ENCODE measurements at places on chromosomes 7 and 10. TPM values are rescaled to one million over a fixed set of nuclear protein-coding genes. Genes with fewer than 3 reads are reported as not detected.
A peak's percentile ranks its signal among the peaks of the same experiment; 100 is the strongest.

DNA sequence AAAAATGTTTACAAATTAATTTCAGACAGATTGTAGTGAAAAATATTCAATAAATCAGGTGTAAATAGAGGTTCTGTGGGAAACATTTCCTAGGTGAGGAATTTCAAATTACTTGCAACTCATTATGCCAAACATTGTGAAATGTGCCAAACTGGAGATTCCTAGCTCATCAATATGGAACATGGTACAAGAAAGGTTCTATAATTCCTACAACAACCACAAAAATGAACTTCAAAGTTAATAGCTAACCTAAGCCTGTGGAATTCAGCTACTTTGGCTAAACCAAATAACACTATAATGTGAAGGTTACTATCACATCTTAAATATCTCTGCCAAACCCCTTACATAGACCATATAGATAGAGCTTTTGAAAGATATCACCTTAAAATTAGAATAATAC is 223.3 kb upstream of the HGF start:
- no peaks in the 10 kb centered on the region for H3K4me1 ChIP-seq
- no peaks in the 10 kb centered on the region for H3K27me3 ChIP-seq
- H3K4me3 ChIP-seq: no peak overlapping the region
- no peak overlapping the region for H3K27ac ChIP-seq

GRCh38 chr7:21828841-21829240 is 116.9 kb downstream of the CDCA7L start:
- H3K27me3 ChIP-seq: peaks cover 32% of the 10 kb centered on the region
- DNase-seq: no peak
- no peaks in the 10 kb centered on the region for H3K36me3 ChIP-seq
- no peak overlapping the region for H3K27ac ChIP-seq
- no peak overlapping the region for H3K4me3 ChIP-seq

GRCh38 chr10:113126229-113127201 is 176.5 kb downstream of the TCF7L2 start:
- H3K36me3 ChIP-seq: no peaks in the 10 kb centered on the region
- H3K27me3 ChIP-seq: peaks cover 9% of the 10 kb centered on the region
- H3K27ac ChIP-seq: no peak overlapping the region
- H3K4me3 ChIP-seq: peak overlapping the region; percentile 34
- H3K4me1 ChIP-seq: peaks cover 18% of the 10 kb centered on the region
- peak; percentile 87 for DNase-seq

DNA sequence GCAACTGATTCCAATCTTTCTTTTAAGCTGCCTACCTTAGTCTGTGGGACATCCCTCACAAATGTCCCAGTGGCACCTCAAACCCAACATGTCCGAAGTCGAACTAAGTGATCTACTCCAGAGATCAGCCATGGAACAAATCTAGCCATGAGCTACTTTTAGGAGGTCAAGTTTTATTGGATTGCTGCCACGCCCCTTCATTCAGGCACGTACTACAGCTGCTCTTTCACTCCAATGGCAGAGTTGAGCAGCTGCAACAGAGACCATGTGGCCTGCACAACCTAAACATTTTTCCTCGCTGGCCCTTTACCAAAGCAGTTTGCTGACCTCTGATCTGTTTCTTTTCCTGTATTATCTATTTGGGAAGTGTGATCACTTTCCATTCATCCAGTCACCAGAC is 192.4 kb upstream of the CDCA7L start:
- no peak for DNase-seq
- H3K36me3 ChIP-seq: no peaks in the 10 kb centered on the region
- no peaks in the 10 kb centered on the region for H3K27me3 ChIP-seq
- peaks cover 58% of the 10 kb centered on the region for H3K4me1 ChIP-seq
- no peak overlapping the region for H3K27ac ChIP-seq
- H3K4me3 ChIP-seq: no peak overlapping the region

DNA sequence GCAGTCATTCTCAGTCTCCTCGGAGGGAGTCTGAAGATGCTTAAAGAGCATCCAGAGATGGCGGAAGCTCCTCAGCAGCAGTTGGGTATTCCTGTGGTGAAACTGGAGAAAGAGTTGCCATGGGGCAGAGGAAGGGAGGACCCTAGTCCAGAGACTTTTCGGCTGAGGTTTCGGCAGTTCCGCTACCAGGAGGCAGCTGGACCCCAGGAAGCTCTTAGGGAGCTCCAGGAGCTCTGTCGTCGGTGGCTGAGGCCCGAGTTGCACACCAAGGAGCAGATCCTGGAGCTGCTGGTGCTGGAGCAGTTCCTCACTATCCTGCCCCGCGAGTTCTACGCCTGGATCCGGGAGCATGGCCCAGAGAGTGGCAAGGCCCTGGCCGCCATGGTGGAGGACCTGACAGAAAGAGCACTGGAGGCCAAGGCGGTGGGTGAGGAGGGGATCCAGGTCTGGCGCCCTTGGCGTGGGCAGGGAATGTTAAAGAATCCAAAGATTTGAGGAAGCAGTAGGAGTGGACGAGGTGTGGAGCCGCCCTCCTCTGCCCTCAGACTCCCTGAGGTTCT is 2.9 kb downstream of the ZSCAN25 start:
- no peak overlapping the region for H3K27ac ChIP-seq
- peaks cover 57% of the 10 kb centered on the region for H3K36me3 ChIP-seq
- DNase-seq: no peak
- peaks cover 5% of the 10 kb centered on the region for H3K4me1 ChIP-seq

- H3K4me1 ChIP-seq: peaks cover 38% of the 10 kb centered on the region
- peak overlapping the region; percentile 71 for H3K27ac ChIP-seq
- peaks cover 4% of the 10 kb centered on the region for H3K27me3 ChIP-seq
- H3K4me3 ChIP-seq: peak overlapping the region; percentile 70
- DNase-seq: peak; percentile 21
Measured at GRCh38 chr7:24574386-24574785, 1.1 kb downstream of the PALS2 start.

GRCh38 chr7:106569500-106569929 is 91.4 kb downstream of the CCDC71L start:
- H3K4me1 ChIP-seq: peaks cover 16% of the 10 kb centered on the region
- no peaks in the 10 kb centered on the region for H3K36me3 ChIP-seq
- H3K27ac ChIP-seq: peak overlapping the region; percentile 86
- H3K4me3 ChIP-seq: no peak overlapping the region
- DNase-seq: no peak
- no peaks in the 10 kb centered on the region for H3K27me3 ChIP-seq

DNA sequence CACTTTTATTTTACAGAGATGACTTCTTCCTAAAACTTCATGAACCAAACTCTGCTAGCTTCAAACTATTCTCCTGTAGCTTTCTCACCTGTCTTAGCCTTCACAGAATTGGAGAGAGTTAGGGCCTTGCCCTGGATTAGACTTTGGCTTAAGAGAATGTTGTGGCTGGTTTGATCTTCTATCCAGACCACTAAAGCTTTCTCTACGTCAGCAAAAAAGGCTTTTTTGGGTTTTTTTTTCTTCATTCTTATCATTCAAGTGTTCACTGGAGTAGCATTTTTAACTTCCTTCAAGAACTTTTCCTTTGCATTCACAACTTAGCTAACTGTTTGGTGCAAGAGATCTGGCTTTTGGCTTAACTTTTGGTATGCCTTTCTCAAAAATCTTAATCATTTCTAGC is 19.3 kb upstream of the CCDC172 start:
- no peak overlapping the region for H3K27ac ChIP-seq
- H3K4me3 ChIP-seq: no peak overlapping the region
- H3K36me3 ChIP-seq: no peaks in the 10 kb centered on the region
- H3K27me3 ChIP-seq: peaks cover 27% of the 10 kb centered on the region
- H3K4me1 ChIP-seq: no peaks in the 10 kb centered on the region
- DNase-seq: no peak

DNA sequence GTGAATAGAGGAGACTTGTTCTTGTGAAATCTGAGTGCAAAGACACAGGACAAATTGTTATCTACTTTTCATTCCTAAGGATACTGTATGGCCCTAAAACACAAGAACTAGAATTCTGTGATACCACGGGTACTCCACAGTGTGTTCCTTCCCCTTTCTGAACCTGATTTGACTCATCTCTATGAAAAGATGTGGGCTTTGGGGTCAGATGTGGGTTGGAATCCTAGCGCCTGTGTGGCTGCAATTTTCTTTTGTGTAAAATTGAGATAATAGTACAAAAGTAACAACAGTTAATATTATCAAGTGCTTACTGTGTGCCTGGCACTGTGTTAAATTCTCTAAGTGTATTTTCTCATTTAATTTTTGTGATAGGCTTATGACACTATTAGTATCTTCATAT is 8.1 kb downstream of the SRGN start:
- H3K4me3 ChIP-seq: no peak overlapping the region
- DNase-seq: no peak
- no peak overlapping the region for H3K27ac ChIP-seq
- H3K4me1 ChIP-seq: no peaks in the 10 kb centered on the region
- no peaks in the 10 kb centered on the region for H3K27me3 ChIP-seq

DNA sequence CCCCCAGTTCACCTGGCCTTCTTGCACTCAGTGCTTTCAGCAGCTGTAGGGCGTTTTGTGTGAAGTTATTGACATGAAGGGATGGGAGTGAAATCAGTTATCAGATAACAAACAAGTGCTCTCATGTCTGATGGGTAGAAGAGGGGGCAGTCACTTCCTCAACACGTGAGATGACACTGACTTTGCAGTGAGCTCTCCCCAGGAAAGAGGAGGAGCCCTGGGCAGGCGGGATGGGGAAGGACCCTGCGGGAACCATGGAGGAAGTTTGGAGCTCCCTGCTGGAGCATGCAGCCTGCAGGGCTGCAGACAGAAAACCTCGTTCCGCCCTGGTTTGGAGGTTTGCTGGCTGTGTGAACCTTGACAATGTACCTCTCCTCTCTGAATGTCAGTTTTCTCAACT is 38.7 kb downstream of the GPR26 start:
- H3K36me3 ChIP-seq: no peaks in the 10 kb centered on the region
- no peak overlapping the region for H3K27ac ChIP-seq

- H3K36me3 ChIP-seq: no peaks in the 10 kb centered on the region
- no peak overlapping the region for H3K27ac ChIP-seq
- H3K4me1 ChIP-seq: no peaks in the 10 kb centered on the region
Measured at GRCh38 chr7:44132039-44132438, 8.7 kb upstream of the POLD2 start.

GRCh38 chr7:83155407-83155806 is 7.3 kb downstream of the PCLO start:
- H3K36me3 ChIP-seq: no peaks in the 10 kb centered on the region
- H3K27me3 ChIP-seq: peaks cover 10% of the 10 kb centered on the region
- H3K27ac ChIP-seq: no peak overlapping the region
- no peak for DNase-seq

DNA sequence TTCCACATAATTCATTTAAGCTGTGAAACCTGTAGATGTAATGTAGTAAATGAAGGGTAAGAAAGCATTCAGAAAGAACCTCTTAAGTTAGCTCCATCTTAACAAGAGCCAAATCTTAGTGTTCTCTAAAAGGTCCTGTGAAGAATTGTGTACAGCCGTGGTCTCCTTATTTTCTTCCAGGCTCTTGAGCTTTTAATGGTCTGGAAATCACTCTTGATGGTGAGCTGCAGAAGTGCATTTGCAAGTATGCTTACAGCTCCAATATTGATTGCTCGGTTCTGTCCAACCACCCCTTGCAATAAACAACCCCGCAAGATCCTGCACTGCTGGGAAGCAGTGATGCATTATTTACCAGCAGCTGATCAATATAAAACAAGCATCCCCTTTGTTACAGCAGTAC is 690.8 kb upstream of the FZD8 start:
- DNase-seq: no peak
- no peak overlapping the region for H3K27ac ChIP-seq
- no peaks in the 10 kb centered on the region for H3K4me1 ChIP-seq

DNA sequence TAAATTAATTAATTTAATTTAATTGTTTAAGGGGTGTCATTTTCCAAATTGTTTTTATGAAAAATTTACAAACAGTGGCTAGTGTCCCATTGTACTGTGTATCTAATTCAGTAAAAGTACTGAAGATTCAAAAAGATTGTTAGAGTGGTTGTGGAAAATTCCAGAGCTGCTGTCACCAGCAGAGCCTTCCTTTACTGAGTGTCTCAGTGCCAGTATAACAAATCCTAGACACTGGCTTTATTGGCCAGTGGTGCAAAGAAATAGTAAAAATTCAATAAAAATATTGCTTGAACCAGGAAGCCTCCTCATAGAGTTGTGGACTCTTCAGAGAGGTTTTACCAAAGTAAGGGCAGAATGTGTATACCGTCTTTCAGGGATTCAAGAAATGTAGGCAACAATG is 23.1 kb upstream of the HERPUD2 start:
- no peak overlapping the region for H3K4me3 ChIP-seq
- no peaks in the 10 kb centered on the region for H3K36me3 ChIP-seq
- H3K4me1 ChIP-seq: peaks cover 42% of the 10 kb centered on the region

DNA sequence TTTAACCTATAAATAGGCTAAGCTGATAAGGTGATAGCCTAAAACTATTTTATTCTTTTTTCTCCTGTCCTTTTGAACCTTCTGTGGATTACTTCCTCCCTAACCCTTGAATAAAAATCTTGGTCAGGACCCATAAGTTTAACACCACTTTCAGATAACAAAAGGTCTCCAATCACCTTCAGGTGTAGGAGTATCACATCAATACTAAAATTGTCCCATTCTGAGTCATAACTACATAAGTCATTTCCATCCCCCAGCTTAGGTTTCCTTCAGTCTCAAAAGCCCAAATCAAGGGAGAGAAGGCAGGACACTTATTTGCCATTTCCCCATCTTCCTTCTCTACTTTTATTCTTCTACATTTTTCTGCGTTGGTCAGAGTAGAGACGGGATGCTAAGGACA is 56.9 kb upstream of the WNT16 start:
- no peaks in the 10 kb centered on the region for H3K4me1 ChIP-seq
- H3K4me3 ChIP-seq: no peak overlapping the region
- no peaks in the 10 kb centered on the region for H3K36me3 ChIP-seq
- DNase-seq: no peak
- H3K27ac ChIP-seq: no peak overlapping the region

- no peak overlapping the region for H3K27ac ChIP-seq
- H3K4me3 ChIP-seq: no peak overlapping the region
- no peaks in the 10 kb centered on the region for H3K4me1 ChIP-seq
- H3K36me3 ChIP-seq: no peaks in the 10 kb centered on the region
Measured at GRCh38 chr10:32190890-32191491, 134.8 kb upstream of the KIF5B start.

DNA sequence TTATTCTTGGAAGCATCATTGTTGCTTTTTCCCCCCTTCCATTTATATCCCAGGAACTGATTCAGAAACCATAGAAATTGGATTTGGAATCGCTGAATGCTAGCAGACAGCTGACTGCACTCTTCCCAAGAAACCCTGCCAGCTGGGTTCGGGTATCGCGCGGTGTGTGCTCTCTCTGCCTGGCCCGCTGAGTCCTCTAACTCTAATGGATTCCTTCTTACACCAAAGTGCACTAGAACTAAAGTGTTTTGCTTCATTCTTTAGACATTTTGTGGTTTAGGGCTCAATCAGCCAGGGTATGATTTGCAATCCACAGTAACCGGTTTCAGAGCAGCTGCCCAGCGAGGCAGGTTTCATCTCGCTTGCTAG is 92.2 kb downstream of the EGFR start:
- H3K27me3 ChIP-seq: no peaks in the 10 kb centered on the region
- no peak overlapping the region for H3K27ac ChIP-seq
- H3K4me1 ChIP-seq: no peaks in the 10 kb centered on the region
- no peak overlapping the region for H3K4me3 ChIP-seq
- no peak for DNase-seq
- no peaks in the 10 kb centered on the region for H3K36me3 ChIP-seq

GRCh38 chr7:91427051-91427450 is 162.8 kb downstream of the FZD1 start:
- H3K27me3 ChIP-seq: no peaks in the 10 kb centered on the region
- no peaks in the 10 kb centered on the region for H3K4me1 ChIP-seq
- no peak overlapping the region for H3K27ac ChIP-seq
- DNase-seq: no peak
- no peak overlapping the region for H3K4me3 ChIP-seq

Gene STEAP2
- total RNA-seq: 134 TPM

Gene TET1
- total RNA-seq: 17.4 TPM

Gene TFEC
- 4.5 TPM for total RNA-seq

Gene SH3PXD2A
- 54.9 TPM for total RNA-seq

Gene TMEM229A
- 22.2 TPM for total RNA-seq

Gene RHBDD2
- 86.5 TPM for total RNA-seq

Gene CYP26C1
- total RNA-seq: 0.13 TPM

Gene GLI3
- total RNA-seq: 58.7 TPM

Gene MRPS16
- total RNA-seq: 164 TPM

Gene PODXL
- total RNA-seq: 22.1 TPM

All from A673 (cell line).